ENCODE measurements at places on chromosomes 7 and 10.

DNA sequence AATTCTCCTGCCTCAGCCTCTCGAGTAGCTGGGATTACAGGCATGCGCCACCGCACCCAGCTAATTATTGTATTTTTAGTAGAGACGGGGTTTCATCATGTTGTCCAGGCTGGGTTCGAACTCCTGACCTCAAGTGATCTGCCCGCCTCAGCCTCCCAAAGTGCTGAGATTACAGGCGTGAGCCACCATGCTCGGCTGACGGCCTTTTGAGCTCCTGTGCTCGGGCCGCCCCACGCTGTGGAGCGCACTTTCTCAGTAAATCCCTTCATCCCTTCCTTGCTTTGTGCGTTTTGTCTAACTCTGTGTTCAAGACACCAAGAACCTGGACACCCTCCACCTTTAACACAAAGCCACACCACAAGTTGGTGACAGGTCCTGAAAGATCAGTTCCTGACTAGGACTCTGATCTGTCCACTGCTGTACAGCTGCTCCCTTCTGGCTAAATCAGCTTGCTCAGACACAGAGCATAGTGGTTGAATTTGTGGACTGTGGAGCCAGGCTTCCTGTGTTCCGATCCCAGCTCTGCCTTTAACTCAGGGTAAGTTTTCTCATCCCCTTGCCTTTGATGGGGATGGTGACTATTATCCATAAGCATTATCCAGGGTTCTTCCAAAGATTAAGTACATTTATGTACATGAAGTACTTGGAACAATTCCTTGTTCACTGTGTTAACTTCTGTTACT is 20.1 kb downstream of the CHST3 start:
- DNase-seq, result no peak

GRCh38 chr7:95097291-95097690 is 189.9 kb downstream of the PPP1R9A start:
- DNase-seq, result no peak

- DNase-seq, result no peak
Observed at GRCh38 chr7:25310896-25311295, 82.6 kb upstream of the NPVF start.

- DNase-seq, result no peak
Observed at GRCh38 chr7:37109016-37109683, 339.5 kb downstream of the ELMO1 start.

DNA sequence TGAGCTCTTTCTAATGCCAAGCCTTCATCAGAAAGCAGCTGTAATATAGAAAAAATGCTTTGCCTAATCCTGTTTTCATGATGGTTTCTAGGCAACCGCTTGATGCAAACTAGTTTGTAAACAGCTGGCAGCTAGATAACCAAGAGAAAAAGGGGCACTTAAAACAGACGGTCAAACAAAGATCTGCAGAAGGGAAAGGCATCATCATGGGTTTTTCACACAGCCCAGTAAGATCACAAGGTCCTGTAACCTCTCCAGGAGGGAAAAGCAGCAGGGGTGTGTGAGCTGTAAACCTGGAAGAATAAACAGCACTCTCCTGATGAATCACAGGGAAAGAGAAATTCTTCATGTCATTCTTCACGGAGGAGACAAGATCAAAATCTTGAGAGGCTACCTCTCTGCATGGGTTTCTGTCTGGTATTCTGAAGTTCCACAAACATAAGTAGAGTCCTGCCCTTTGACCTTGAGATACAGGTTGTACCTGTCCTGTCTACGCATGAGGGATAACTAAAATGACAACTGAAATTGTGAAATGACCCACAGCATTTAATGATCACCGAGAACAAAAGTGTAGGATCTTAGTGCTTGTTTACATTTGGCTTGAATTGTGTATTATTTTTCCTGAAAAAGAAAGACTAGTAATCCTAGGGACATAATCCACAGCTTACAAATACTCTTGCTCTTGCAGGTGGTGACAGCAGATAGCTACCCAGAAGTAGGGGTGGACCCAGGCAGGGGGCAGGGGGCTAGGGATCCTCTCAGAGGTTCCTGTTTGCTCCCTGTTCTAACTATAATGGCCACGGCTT is 48.0 kb downstream of the CREB3L2 start:
- DNase-seq, result no peak

GRCh38 chr10:21336476-21337170 is 188.9 kb downstream of the SKIDA1 start:
- DNase-seq, result no peak

DNA sequence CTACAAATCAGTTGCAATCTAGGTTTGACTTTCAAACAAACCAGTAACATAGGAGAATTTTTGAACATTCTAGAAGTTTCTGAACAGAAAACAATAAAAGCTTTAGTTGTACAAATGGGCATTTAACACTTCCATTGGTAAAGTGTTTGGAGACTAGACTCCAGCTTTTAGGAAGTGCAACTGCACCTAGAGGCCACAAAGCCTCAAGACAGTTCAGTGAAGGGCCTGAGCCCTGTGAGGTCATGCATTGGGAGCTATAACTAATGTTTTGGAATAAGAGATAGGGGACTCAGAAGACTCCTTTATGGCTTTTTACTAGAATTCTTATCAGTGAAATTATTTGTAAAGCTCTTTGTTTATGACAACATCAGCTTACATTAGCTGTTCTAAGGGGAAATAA is 3.0 kb upstream of the EPHB6 start:
- no peak for DNase-seq

DNA sequence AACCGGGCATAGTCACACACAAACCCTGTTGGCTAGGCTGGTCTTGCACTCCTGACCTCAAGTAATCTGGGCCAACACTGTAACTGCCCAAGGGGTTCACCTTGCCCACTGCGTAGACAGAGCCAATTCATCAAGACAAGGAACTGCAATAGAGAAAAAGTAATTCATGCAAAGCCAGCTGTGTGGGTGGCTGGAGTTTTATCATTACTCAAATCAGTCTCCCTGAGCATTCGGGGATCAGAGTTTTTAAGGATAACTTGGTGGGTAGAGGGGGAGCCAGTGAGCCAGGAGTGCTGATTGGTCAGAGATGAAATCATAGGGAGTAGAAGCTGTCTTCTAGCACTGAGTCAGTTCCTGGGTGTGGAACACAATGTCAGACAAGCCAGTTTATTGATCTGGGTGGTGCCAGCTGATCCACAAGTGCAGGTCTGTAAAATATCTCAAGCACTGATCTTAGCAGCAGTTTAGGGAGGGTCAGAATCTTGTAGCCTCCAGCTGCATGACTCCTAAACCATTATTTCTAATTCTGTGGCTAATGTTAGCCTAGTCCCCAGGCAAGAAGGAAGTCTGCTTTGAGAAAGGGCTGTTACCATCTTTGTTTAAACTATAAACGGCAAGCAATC is 15.6 kb upstream of the FXYD4 start:
- DNase-seq, result no peak

DNA sequence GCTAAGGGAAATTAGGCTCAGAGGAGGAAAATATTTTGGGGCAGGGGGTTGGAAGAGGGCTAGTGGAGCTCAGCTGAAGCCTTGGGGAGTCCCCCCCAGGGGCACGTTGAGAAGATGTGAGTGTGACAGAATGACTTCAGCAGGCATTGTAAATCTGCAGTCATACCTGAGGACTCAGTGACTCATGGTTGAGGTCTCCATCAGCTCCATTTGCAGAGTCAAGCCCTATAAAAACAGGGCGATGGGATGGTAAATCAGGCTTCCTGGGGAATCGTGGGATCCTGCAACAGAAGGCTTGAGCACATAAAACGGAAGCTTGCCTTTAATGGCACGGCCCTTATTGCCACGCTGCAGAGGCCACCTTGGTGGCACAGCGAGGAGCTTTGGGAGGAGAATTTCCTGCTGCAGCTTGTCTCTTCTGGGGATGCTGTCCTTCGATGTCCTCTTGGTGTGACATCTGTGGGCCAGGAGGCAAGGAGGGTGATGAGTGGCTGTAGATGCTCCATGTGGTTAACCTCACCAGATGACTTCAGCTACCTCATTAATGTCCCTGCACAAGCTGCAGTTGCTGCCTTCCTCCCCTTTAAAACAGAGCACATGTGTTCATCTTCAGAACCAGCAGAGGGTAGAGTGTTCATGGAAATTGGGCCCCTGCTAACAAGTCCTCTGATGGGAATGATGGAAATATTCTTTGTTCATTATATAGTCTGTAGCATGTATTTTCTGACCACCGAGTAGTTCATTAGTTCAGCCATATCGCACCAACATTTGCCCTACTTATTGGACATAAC is 285.9 kb downstream of the LRMDA start:
- no peak for DNase-seq

- DNase-seq, result no peak
Observed at GRCh38 chr7:26127411-26127810, 24.6 kb upstream of the NFE2L3 start.

- no peak for DNase-seq
Observed at GRCh38 chr7:154310114-154310513, 257.9 kb downstream of the DPP6 start.

DNA sequence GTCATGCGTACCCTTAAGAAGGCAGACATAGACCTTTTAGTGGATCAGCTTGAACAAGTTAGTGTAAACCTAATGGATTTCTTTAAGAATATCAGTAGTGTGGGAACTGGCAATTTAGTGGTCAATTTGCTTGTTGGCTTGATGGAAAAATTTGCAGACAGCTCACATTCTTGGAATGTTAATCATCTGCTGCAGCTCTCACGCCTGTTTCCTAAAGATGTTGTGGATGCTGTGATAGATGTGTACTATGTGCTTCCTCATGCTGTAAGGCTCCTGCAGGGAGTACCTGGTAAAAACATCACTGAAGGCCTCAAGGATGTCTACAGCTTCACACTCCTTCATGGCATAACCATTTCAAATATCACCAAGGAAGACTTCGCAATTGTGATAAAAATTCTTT is 103.4 kb downstream of the ABCA13 start:
- DNase-seq, result no peak

DNA sequence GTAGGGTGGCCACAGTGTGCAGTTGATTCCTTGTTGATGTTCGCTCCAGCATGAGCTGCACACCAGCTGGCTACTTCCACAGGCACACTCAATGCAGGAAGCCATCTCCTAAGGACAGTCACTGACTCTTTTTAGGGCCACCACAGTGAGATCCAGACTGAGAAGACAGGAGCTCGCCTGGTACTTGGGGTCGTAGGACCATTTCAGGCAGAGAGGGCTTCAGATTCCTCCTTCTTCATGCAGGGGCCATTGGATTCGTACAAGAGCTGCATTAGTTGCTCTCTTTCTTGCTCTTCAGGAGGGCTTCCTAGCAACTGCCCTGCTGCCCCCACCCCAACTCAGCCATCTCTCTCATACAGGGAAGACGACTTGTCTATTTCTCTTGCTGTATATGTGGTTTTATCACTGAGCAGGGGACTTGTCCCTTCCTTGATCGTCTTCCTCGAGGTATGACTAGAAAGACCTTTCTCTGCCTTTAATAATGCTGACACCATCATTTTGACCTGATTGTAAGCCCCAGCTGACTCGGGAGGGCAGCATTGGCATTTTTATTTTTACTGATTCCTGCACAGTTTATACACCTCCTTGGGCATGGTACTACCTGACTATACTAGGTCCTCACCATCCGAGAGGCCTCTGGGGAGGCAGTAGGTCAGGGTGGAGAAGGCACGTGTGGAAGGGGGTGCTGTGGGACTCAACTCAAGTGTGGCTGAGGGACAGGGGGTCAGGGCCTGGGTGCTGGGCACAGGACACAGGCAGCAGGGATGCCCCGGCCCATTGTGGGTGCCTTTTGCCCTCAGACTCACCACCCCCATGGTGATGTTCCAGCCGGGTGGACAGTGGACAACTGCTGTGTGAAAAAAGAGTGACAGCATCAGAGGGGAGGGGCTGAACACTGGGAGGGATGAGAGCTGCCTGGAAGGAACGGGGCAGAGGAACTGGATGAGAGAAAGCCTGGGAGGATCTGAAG is 136.7 kb upstream of the ZNF746 start:
- no peak for DNase-seq

GRCh38 chr7:124843336-124843735 is 77.7 kb upstream of the GPR37 start:
- no peak for DNase-seq

DNA sequence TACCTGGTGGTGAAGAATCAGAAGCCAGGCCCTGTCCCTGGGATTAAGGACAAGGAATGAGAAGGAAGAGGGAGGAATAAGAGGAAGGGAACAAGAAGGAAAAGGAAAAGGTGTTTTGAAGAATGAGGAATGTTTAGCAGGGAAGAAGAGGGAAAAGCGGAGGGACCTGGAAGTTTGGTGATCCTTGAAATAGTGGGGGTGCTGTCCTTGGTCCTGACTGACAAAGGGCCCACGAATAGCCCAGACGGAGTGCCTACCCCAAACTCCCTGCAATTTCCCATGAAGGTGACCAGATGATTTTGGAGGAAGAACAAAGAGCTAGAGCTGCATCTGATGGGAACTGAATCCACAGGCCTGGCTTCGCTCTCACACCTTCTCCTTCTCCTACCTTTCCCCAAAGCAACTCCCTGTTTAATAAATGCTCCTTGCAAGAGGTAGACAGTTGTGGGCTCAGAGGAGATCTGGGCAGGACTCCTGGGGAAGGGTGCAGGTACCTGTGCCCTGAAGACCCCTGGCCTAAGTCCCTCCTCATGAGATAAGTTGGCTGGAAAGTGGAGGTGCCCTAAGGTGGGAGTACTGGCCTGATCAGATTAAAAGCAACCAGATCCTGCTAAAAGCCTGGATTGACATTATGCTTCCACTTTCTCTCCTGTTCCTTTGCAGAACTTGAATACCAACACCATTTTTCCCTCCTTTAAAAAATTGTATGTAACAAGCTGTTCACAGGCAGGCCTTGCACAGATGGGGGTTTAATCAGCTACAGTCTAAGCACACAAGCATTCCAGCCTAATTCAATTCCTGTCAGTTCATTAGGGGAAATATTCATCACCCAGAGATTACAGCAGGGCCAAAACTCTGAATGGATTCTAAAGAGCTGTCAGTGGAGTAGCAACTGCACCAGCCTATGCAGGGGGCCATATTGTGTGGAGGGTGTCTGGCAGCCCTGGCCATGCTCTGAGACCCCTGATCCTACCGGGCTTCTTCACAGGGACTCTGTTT is 19.4 kb downstream of the KAZALD1 start:
- DNase-seq, result peak; percentile 58

- DNase-seq, result no peak
Observed at GRCh38 chr7:27101957-27102580, 414 bp downstream of the HOXA2 start.

DNA sequence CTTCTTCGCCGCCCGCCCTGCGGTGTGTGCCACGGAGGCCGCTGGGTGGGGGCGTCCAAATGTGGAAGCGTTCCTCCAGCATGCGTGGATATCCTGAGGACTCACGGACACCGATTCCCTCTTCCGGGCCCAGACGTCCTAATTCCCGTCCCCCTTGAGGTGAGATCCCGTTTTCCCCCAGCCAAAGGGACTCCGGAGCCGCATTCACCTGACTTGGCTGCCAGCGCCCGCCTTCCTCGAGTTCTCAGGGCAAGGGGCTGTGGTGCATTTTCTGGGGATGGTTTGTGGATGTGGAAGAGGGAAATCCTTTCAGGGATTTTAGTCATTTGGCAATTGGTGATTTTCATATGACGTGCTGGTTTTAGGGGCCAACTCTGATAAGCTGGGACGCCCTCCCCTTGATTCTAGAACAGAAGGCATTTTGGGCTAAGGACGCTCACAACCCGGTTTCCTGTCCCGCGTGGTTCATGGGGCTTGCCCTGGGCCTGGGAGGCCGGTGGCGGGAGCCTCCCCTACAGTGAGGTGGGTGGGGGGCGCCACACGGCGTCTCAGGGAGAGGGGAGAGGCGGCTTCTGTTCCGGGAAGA is 165.4 kb downstream of the ACTR3B start:
- no peak for DNase-seq
